Cerebellar nuclear complex (tissue), 1 donor: ENCODE measurements at places on chromosomes 16 and 17.

DNA sequence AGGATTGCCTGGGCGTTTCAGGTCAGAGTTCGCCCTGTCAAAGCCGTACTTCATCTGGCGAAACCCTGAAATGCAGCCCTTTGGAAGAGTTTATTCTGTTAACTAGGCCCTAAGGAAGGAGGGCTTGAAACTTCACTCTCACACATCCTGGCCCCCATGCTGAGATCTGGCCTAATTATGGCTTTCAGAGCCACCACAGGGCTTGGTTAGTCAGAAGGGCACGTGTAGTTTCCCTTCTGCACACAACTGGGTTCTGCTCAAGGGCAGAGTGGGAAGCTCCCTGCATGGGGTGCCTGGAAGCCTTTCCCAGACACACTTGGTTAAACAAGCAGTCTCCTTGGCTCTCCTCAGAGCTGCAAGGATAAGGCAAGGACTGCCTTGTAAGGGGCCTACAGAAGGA lies 397.3 kb downstream of the SHISA9 start:
- no peak for DNase-seq

GRCh38 chr16:77975942-77976341 lies 46.4 kb upstream of the CLEC3A start:
- DNase-seq: no peak

DNA sequence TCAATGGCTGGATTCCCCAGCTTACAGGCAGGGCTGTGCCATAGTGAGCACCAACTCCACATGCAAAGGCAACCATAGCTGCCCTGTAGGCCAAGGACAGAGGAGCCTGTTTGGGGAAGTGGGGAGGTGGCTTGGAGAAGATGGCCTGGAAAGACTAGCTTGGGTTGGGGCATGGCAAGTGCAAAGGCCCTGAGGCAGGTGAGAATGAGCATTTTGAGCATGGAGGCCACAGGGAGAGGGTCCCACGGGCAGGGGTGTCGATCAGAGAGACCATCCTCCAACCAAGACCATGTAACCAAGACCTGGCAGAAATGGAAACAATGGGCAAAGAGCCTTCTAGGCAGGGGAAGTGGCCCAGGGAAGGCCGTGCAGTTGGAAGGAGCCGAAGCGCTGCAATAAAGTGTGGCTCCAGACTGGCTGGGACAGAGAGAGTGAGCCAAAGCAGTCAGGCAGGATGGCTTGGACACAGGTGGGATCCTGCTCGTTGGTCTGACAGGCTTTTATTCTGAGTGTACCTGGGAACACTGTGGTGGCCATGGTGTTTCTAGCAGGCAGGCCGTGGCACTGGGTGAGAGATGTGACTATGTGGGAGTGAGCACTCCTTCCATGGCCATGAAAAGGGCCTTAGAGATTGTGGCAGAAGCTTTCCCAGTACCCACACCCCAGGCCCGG lies 24.8 kb upstream of the MPRIP start:
- no peak for DNase-seq

GRCh38 chr16:252366-253337 lies 18.0 kb downstream of the FAM234A start:
- DNase-seq: no peak

DNA sequence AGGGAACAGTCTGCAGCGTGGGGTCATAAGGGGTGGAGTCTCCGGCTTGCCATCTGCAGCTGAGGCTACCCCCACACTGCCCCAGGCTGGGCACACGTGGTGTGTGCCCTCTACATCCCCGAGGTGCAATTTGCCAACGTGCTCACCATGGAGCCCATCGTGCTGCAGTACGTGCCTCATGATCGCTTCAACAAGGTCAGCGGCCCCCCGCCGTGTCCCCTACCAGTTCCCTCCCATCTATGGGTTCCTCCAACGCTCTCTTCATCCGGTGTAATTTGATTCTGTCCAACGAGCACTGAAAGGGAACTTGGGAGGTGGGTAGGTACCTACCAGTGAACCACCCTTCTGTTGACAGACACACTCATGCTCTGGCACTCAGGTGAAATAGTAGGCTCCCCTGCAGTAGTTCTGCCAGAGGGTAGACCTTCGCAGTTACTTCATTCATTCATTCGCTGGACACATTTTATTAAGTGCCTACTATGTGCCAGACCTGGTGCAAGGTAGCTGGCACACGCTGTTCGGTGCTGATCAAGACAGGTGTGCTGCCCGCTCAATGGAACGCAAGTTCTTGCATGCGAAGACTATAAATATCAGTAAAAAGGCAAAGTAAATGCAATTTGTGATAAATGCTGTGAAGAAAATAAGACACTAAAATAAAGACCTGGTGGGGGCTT lies 2.7 kb downstream of the MLLT6 start:
- no peak for DNase-seq

GRCh38 chr16:6335072-6335471 lies 997.6 kb upstream of the RBFOX1 start:
- no peak for DNase-seq

- no peak for DNase-seq
Observed at GRCh38 chr17:33028778-33029177, 37.1 kb downstream of the SPACA3 start.

DNA sequence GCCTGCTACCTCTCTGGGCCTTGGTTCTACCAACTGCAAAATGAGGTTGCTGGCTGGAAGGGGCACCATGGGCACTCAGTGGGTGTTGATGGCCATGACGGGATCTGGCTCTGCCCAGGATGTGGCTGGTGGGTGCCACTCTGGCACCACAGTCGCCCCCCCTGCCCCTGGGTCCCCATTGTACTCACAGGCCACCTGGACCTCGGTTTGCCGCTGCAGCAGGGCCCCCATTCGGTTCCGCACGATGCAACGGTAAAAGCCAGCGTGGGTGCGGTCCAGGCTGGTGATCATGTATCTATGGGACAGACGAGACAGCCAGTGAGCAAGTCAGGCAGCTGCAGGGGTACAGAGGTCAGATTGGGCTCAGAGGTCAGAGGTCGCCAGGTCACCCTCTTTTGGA lies 160.1 kb upstream of the CDC42EP4 start:
- no peak for DNase-seq

DNA sequence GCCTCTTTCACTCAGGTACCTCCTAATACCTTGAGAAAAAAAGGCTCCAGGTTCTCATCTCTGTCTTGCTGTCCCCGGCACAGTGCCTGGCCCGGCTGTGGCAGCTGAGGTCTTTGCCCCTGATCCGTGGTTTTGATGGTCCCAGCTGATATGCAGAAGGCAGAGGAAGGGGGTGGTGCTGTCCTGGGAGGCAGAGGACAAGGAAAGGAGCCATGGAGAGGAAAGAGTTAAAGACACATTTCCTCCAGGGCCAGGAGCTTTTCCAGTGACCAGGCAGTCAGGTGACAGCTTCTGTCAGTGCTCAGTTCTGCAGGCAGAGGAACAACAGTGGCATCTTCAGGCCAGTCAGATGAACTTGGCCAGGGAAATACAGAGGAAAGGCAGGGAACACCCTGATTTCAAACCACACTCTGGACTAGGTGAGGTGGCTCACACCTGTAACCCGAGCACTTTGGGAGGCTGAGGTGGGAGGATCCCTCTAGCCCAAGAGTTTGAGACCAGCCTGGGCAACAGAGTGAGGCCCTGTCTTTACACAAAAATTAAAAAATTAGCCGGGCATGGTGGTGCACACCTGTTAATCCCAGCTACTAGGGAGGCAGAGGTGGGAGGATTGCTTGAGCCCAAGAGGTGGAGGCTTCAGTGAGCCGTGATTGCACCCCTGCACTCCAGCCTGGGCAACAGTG lies 3.3 kb upstream of the COG1 start:
- peak; percentile 42 for DNase-seq

DNA sequence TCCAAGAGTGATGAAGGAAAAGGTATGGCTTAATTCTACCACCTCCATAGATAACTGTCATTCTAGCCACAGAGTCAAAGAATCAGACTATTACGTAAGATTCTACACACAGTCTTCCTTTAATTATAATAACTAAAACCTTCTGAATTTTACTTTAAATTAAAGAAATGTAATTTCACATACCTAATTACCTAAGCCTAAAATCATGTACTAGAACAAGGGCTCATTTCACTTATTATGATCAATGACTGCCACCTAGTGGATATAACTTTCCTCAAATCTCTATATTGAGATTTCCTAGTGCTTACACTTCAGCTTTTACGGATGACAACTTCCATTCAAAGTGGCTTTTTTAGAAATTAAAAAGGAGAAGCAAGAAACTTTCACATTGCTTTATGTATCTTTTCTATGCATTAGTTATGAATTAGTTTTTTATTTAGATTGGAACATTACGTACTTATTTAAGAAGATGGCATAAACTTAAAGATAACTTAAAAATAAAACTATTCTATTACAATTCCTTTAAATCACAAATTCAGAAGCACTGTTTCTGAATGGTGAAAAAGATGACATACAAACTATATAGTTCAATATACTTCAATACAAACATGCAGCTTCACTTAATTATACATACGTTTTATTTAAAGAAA lies 18.2 kb upstream of the ABCA10 start:
- DNase-seq: no peak

- DNase-seq: no peak
Observed at GRCh38 chr17:75267411-75268232, 3.4 kb downstream of the MIF4GD start.

- no peak for DNase-seq
Observed at GRCh38 chr17:80377798-80378197, 37.2 kb upstream of the ENDOV start.

- no peak for DNase-seq
Observed at GRCh38 chr17:21174713-21175112, 39.2 kb downstream of the TMEM11 start.

GRCh38 chr16:56793492-56793891 lies 63.6 kb downstream of the NUP93 start:
- DNase-seq: no peak
